ENCODE measurements at places on chromosomes 1 and 21.

GRCh38 chr1:107252271-107252670 lies 111.4 kb downstream of the NTNG1 start:
- DNase-seq: no peak

GRCh38 chr1:60825593-60825992 lies 256.8 kb upstream of the NFIA start:
- DNase-seq: no peak

DNA sequence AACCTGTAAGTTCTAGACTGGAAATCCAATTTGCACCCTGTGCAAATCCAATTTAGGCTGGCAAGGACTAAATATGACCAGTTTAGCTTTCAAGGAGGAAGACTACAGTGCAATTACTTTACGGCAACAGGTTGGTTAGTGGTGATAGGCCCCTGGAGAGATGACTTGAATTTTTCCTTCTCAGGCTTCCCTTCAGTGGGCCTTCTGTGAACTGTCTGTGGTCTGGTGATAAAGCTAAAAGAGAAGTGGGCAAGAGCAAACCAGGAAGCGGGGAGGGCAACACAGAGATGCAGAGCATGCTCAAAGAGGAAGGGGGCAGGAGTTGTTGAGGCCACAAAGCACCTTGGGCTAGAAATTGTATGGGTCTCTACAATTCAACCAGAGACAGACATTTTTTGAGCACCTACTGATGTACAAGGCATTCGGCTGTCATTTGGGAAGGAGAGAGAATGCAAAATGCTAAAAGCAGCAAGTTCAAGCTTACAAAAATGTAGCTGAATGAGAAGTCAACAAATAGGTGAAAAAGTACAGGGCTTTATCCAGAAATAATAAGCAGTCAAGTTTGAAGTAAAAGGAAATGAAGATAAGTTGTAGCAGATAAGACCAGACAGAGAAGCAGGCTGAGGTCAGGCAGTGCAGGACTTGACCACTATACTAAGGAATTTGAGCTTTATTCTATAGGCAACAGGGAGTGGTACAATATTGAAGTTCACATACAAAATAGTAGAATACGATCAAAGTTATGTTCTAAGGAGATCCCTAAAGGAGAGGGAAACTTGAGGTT lies 23.9 kb downstream of the INPP5B start:
- peak; percentile 49 for DNase-seq

DNA sequence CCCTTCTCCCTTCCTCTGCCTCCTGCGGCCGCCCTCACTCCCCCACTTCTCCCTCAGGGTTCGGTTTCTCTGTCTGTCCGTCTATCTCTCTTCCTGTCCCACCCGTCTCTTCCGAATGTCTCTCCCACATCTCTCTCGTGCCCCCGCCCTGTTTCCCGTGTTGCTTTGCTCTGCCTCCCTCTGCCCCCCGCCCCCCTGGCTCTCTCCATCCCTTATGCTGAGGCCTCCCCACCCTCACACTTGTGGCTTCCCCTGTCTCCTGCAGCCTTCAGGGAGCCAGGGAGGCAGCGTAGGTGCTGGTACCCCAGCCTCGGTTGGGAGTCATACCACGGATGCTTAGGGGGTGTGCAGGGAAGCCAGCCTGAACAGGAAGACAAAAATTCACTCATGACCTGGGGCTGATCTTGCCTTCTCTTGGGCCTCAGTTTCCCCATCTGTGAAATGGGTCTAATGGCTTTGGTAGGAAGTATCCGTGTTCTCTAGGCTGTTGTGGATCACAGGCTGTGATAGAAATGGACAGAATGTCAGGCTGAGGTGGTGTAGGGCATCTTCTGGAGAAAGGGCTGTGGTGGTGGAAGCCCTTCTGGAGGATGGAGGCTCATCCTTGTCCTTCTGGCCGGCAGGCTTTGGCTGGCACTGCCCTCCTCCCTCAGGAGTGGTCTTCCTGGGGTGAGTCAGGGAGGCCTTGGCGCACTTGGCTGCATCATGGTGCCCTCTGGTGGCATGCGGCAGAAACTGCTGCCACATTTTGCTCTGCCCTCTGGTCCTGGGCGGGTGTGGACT lies 55.5 kb downstream of the FOXO6 start:
- DNase-seq: peak; percentile 53

- DNase-seq: no peak
Measured at GRCh38 chr1:85569122-85569521, 11.4 kb upstream of the CCN1 start.

DNA sequence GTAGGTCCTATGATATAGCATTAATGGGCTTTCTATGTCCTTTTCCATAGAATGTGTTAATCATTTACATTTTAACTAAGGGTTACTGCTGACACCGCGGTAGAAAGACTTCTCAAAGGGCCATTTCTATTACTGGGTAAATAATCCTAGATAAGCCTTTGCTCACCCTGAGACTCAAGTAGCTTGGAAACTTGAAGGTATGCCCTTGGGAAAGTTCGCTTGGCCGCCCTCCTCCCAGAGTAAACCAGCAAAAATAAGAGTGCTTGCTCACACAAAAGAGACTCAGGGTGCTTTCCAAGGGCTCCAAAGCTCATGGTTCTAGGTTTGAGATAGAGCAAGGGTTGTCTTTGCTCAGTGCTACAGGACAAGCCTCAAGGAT lies 85.8 kb upstream of the TMPRSS2 start:
- DNase-seq: no peak

GRCh38 chr1:109819906-109820305 lies 56.2 kb upstream of the EPS8L3 start:
- no peak for DNase-seq

- no peak for DNase-seq
Measured at GRCh38 chr1:14392161-14392858, 206.2 kb upstream of the KAZN start.

DNA sequence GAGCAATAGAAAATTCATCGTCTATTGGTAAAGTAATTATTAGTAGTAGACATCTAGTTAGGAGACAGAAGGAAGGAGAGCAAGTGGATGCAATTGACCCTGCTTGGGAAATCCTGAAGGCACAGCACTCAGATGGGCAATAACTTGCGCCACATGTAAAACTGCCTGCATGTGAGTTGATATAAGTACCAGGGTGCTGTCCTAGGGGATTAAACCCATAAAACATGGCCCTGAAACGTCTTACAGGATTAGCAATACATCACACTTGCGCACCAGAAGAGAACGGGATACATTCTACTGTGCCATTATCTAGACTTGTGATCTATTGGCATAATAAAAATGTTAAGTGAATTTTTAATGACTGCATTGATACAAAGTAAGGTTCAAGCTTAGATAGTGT lies 277.5 kb upstream of the LYPLAL1 start:
- DNase-seq: no peak

GRCh38 chr1:66764994-66765578 lies 12.8 kb downstream of the DYNLT5 start:
- no peak for DNase-seq

- DNase-seq: no peak
Measured at GRCh38 chr1:187551061-187551460, 722.3 kb downstream of the PLA2G4A start.

DNA sequence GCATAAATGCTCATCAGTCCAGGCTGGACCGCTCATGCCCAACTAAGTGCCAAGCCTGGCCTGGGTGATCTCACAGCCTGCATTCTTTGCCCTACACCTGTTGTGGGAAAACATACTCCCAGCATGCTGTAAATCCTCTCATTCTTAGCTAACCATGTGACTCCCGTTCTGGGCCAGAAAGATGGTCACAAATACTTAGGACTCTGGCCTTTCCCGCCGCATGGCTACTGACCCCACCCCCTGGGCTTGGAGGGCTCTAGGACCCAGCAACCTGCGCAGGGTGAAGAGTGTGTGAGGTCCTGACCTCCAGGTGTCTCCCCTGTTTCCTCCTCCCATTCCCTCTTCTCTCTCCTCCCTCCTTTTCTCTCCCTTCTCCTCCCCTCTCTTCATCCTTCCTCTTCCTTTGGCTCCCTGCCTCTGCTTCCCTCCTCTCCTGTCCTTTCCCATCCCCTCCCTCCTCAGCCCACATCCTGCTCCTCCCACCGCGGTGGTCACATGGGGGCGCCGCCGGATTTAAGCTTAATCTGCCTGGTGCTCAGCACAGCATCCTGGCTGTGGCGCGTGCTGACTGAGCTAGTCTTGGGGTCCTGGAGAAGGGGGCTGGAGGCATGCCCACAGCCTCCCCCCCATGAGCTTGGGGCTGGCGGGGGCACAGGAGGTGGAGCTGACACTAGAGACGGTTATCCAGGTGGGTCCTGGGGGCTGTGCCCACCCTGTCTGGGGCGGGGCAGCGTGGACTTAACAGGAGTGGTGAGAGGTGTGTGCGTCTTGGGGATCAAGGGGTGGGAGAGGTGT lies at the start of gene CROCC:
TSS of gene CROCC (plus strand) at position 541 of the 795 bp plus-strand sequence. CDS start at position 629, 88 bp downstream.
- no peak for DNase-seq

DNA sequence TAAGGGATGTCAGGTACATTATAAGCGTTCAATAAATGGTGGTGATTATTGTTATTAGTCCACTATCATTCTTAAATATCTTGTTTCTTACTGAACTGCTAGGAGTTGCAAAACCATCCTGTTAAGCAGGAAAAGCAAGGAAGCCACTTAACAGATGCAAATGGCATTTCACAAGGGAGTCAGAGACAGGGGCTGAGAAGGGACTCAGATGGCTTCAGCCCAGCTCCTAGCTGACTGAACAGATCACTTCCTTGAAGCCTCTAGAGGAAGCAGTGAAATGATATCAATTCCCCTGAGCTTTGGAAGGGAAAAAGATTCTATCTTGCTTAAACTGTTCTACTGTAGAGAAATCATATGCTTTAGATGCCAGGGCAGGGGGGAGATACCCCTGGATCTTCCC lies 151.5 kb downstream of the ST6GALNAC5 start:
- no peak for DNase-seq

DNA sequence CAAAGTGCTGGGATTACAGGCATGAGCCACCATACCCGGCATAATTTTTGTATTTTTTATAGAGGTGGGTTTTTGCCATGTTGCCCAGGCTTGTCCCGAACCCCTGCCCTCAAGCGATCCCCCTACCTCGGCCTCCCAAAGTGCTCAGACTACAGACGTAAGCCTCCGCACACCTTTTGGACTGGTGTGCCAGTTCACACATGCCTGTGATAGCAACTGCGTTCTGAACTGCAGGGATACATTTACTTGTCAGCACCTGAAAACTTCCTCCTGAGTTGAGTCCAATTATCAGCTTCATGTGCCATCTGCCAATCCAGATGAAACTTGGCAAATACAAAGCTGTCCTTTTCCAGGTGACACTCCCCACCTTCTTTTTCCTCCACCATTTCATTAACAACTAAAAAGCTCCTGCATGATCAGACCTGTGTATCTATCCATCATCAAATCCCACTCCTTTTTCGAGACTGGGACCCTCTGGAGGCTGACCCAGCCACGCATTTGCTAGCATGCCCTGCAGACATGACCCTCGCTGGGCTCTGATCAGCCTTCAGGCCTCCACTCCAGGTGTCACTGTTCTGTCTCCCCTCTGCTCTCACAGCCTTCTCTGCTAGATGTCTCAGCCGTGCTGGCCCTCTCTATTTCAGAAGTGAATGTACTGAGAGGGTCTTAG lies 2.1 kb upstream of the DEGS1 start:
- DNase-seq: no peak

GRCh38 chr1:154972517-154973343 lies 1.8 kb upstream of the CKS1B start:
- DNase-seq: no peak

GRCh38 chr1:61887931-61888564 lies 145.8 kb downstream of the PATJ start:
- DNase-seq: no peak

- DNase-seq: no peak
Measured at GRCh38 chr1:213332491-213332890, 281.4 kb downstream of the RPS6KC1 start.

GRCh38 chr1:232973652-232974611 lies 23.5 kb downstream of the NTPCR start:
- DNase-seq: no peak

DNA sequence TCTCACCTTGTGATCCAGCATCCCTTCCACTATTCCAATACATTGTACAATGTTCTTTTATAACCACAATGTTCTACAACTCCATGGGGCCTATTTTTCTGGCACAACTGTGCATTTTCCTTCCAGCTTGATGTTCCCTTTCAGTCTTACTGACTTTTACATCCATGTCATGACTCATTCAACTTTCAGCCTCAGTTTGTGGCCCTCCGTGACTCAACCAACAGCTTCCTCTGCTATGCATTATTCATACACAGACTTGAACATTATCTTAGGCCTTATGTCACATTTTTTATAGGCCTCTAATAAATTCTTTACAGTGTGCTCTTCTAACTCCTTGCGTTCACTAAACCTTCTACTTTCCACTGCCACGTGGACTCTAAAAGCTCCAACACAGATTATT lies 119.4 kb upstream of the PRMT6 start:
- DNase-seq: no peak

DNA sequence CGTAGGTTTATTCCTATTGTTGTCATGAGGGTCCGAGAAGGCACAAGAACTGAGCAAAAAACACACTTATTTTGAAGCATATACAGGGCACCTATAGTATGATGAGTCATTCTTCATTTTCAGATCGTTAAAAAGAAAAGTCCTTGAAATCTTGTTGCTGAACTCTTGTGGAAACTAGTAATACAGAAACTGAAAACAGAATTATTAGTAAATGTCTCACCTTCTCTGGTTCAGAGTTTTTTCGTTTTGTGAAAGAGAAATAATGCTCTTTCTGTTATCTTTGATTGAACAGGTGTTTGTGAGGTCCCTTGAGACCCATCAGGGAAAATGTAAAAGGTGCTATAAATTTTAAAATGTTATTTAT lies 102.0 kb upstream of the COA6 start:
- DNase-seq: no peak

GRCh38 chr21:35423709-35424108 lies 374.6 kb upstream of the RUNX1 start:
- DNase-seq: no peak

DNA sequence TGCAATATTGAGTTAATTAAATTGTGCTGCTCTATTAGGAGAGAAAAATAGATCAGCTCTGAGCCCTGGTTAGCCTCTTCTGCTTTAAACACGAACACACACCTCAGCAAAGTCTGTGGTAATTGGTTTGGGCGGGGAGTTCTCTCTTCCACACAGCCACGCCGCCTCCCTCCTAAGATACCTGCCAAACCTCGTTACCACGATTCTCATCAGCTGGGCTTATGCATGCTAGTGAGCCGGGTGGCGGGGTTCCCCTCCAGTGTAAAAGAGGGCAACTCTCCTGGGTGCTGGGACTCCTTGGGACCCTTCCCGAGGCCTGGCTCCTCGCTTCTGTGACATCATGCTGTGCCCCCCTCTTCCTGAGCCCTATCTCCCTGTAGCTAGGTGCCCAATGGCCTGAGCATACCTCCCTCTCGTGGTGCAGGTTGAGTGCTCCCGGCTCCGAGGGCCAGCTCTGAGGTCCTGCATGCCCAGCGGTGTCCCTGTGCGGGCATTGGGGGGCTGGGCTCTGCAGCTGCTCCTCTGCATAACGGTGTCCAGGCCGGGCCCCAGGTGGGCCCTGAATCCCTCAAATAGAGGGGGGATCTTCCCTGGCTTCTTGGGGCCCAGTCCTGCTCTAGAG lies 182.9 kb downstream of the PRDM16 start:
- no peak for DNase-seq

- no peak for DNase-seq
Measured at GRCh38 chr1:169959686-169960085, 66.0 kb upstream of the SCYL3 start.

GRCh38 chr1:226734611-226735153 lies 4.4 kb downstream of the ITPKB start:
- DNase-seq: no peak

- DNase-seq: no peak
Measured at GRCh38 chr1:50112193-50112592, 3.5 kb downstream of the ELAVL4 start.
